Umbilical cord (tissue), 2 donors: ENCODE measurements at places on chromosomes 7 and 10.

DNA sequence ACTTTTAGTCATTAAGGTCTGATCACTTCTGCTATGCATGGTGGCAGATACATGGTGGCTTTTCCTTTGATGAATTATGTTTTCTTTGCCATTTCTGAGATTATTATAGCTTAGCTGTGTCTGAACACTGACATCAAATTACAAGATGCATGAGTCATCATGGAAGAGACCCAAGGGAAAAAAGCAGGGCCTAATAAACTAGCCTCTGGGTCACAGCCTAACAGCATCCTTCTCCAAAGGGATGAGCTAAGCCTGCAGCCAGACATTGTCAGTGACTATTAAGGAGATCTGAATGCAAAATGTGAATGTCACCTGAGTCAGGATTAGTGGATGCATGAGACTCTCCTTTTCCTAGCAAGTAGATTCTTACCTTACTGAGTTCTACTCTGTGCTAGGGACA, 19.1 kb upstream of the OGDHL start:
- DNase-seq: peak; percentile 65

DNA sequence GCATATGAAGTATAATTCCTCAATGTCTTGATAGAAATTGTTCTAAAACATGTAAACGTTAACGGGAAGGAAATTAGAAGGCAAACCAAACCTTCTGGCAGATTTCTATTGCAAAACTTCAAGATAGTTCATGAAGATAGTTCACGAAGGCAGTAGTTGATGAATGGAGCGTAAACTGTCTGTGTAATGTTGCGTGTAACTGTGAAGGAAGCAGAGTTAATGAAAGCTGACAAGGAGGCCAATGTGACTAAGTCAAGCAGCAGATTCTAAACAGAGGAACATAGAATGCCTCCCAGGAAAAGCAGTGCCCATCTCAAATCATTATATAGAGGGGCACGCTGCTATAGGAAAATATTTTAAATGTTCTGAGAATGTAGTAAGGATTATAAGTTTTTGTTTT, 659.7 kb upstream of the IGFBP3 start:
- DNase-seq: peak; percentile 53

- DNase-seq: no peak
These were observed 37.0 kb downstream of the GPR22 start for GRCh38 chr7:107506674-107507339.

- DNase-seq: no peak
These were observed 965 bp upstream of the PROSER2 start for GRCh38 chr10:11822026-11822756.

- DNase-seq: peak; percentile 39
These were observed 75.7 kb upstream of the CCDC71L start for GRCh38 chr7:106736508-106737201.

- DNase-seq: no peak
These were observed 4.0 kb upstream of the BRAF start for GRCh38 chr7:140928491-140929309.

DNA sequence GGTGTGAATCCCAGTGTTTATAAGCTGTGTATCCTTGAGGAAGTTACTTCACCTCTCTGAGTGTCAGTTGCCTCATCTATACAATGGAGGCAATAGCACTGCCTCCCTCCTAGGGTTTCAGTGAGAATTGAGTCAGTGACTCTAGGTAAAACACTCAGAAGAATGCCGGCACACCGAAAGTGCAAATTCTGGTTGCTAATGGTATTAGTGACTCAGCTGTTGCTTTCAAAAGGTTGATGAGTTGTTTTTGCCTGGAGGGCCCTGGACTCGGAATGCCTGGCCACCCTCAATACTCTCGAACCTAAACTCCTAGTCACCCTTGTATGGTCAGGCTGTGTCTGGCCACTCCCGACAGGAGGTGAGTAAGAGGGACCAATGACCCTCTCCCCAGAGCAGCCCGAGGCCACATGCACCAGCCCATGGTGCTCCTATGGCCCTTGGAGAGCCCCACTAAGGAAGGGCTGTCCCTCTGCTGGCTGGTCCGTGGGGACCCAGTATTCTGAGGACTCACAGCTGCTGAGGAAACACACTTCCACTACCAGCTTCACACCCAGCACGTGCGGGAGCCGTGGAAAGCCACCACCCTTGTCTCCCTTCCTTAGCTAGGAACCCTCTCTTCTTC, 60.2 kb downstream of the CALML3 start:
- DNase-seq: no peak

- DNase-seq: no peak
These were observed 89.9 kb downstream of the ADCY1 start for GRCh38 chr7:45663965-45664633.

DNA sequence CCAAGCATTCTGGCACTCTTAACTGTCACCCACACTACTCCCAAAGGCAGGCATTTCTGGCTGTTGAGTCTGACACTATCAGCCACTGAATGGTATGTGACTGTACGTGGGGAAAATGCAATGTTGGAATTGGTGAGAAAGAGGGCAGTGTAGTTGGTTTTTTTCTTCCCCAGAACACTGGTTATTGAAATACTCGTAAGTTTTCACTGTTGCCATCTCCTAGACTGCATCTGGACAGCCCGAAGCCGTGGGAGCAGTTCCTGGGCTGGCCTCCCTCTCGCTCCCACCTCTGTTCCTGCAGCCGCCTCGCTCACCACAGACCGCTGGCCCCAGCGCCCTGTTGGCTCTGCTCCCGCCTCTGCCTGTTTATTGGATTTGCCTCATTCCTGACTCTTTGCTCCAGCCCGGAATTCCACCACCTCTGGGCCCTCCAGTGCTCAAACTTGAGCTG, 5.7 kb downstream of the PLCE1 start:
- peak; percentile 81 for DNase-seq

DNA sequence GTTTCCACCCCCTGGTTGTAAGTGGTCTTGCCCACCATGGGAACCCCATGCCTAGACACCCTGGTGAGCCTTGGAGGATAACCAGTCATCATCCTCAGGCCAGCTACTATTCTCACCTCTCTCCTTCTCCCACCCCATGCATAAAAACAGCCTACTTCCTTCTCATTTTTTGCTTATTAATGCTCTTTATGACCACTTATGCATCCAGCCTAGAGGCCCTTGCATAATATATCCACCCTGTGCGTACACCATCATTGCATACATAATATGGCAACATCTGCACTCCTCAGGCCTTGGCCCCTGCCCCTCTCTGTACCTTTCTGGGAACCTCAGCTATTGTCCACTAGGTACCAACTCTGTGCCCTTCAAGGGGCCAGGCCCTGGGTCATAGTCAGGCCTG, 91.0 kb downstream of the CDH23 start:
- DNase-seq: no peak

DNA sequence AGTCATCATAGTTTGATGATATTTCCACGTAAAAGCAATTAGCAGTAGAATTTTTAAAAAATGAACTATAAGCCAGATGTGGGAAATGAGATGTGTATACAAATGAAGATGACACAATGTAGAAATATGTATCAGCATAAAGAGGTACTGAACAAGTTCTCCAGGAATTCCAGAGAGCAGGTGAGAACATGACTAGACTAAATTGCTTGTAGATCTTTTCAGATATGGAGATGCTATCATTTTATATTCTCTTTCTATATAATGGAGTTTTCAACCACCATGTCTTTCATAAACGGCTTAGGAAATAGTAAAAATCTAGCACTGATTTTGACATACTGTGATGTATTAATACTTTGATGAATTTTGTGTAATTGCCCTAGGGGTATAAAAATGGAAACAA, 130.9 kb downstream of the SEMA3D start:
- peak; percentile 40 for DNase-seq

- DNase-seq: peak; percentile 29
These were observed 170.4 kb downstream of the WNT2 start for GRCh38 chr7:117152213-117153007.

DNA sequence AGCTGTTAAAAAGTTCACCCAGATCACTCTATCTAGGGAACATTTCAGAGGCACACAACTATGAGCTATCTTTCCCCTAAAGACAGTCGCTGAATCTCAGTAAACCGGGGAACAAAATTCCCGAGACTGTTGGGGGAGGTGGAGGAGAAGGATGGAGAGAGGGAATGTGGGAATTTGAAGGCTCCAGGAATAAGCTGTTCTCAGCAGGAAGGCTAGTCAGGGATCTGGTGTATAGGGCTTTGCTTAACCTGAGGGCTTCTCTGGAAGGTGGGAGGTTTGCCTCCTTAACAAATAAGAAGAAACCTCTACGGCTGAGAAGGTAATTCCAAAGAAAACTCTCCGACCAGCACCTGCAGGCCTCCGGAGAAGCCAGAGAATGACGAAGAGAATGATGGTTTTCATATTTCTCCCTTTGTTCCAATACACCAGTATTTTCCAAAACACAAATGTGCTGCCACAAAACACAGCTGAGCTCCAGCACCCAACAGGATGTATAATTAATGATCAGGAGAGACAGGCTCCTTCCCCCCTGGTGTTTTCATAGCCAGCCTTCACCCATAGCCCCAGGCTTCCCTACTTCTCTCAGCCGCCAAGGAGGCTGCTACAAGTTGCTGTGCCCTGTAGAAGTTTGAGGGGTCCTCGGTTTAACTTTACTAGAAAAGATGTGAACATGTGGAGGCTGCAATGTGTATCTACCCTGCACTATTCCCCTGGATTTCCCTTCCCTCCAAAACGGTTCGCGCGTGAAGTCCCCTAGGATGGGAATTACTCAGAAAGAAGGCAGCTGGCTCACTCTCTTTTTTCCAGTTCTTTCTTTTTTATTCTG, 2.0 kb downstream of the KCNMA1 start:
- DNase-seq: no peak

DNA sequence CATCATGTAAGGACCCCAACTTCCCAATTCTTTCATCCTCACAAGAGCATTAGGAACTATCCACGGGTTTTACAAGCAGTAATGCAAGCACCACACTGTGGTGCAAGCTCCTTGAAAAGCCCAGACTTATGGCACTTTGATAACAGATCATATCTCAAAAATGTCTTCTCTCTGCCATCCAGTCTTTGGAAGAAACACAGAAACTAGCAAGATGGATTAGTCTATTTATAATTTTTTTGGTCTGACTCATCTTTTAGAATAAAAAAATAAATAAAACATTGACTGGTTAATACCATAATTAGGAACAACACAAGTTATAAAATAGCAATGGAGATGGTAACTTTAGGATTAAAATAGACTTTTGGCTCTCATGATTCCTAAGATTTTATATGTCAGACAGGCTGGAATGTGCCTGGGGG, 49.0 kb upstream of the CALD1 start:
- peak; percentile 93 for DNase-seq

DNA sequence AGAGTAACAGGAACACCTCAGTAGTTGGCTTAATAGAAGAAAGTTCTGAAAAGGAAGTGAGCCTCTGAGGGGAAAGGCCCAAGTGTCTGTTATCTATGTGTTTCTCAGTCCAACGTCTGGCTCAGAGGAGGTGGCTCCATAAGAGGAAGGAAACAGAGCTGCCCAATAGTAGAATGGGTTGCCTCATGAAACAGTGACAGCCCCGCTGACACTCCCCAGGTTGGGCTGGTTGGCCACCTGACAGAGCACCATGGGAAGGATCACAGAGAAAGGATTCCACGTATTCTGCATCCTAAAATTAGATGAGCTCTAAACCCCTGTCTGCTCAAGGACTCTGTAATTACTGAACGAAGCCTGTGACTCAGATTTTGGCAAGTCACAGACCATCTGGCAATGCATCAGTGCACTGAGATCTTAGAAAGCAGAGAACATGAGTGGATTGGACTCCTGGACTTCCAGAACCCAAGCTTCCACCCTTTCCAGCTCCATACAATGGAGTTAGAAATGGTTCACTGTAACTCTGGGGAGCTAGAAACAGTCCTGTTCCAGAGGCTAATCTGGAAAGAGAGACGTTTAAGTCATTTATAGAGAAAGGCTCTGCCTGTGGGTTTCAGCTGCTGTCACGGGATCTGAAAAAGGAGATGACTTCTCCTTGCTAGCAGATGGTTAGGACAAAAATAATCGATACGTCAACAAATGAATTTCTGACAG, 2.9 kb downstream of the PKD2L1 start:
- peak; percentile 64 for DNase-seq

DNA sequence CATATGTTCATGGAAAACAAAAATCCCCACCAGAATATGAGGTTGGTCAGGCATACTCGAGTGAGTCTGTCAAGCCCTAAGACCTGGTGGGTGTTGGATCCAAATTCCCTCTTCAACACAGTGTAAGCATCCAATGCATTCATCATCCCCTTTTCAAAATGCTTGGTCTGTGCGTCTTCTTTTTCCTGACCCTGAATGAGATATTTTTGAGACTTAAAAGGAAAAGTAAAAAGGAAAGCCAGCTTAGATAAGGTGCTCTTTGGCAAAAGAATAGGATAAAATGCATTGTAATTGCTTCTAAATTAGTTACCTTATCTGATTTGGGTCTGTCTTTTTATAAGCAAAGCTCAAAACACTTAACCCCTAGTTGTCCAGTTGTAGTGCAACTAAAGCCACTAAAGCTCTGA, 331.5 kb downstream of the PTEN start:
- DNase-seq: no peak

DNA sequence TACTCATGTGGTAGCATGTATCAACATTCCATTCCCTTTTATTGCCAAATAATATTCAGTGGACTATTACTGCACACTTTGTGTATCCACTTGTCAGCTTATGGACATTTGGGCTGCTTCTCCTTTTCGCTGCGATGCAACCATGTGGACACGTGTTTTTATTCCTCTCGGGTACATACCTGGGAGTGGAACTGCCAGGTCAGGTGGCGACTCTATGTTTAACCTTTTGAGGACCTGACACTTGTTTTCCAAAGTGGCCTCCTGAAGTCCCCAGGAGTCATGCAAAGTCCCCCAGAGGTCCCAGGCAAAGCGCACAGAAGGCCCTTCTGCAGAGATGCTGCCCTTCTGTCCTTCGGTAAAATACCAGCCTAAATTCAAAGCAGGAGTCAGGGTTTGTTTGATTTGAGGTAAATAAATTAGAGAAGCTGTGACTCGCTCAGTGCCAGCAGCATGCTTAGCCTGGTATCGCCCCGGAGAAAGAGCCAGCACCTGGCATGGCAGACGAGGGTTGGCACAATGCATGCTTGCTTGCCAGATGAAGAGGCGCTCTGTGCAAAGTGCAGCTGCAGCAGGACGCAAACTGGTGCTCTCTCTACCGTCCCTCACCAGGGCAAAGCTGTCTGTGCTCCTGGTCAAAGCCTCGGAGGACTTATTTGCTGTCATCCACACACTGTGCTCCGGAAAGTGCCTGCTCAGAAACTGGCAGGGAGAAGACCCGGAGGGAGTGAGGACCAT, 37.8 kb downstream of the HIPK2 start:
- no peak for DNase-seq

- peak; percentile 31 for DNase-seq
These were observed 571.2 kb downstream of the PTPRN2 start for GRCh38 chr7:158016180-158017097.

- DNase-seq: no peak
These were observed 220.6 kb downstream of the FAM107B start for GRCh38 chr10:14554091-14554490.

DNA sequence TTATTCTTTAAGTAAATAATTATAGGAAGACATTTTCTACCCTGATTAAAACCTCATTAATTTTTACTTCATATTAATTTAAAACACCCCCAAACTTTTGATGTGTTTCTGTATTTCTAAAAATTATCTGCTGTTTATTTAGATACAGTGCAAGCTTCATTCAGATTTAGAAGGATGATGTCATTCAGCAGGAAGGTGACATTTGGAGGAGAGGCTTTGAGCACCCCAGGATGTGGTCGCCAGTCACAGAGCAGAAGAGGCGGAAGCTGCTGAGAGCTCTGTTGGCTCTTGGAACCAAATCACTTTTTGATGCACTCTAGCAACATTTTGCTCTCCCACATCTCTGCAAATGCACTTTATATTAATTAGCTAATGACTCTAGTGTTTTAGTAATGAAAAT, 233.9 kb upstream of the CACNA2D1 start:
- no peak for DNase-seq

GRCh38 chr10:34333513-34333912, 481.6 kb downstream of the PARD3 start:
- DNase-seq: no peak

GRCh38 chr7:29510028-29510427, 53.6 kb upstream of the PRR15 start:
- DNase-seq: no peak
